ENCODE measurements at places on chromosomes 3 and 15.

DNA sequence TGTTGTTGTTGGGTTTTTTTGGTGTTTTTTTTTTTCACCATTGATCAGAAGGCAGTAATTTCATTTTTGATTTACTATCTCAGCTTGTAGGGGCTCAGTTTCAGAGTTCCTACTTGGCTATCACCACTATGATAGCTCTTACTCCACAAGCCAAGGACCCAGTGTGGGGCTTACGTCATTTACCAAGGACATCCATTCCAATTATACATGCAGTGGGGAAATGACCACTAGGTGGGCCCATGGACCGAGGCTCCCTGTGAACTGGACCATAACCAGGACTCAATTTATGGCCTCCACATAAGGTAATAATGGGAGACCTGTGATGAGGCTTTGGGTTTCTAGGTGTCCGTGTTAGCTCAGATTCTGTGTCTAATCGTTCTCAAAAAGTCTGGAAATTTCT is 67.5 kb upstream of the CACNA1D start:
- DNase-seq = peak; percentile 27

GRCh38 chr15:38666865-38667510 is 102.4 kb upstream of the RASGRP1 start:
- DNase-seq = no peak

GRCh38 chr15:55344206-55344605 is 25.2 kb downstream of the PIGB start:
- peak; percentile 74 for DNase-seq

DNA sequence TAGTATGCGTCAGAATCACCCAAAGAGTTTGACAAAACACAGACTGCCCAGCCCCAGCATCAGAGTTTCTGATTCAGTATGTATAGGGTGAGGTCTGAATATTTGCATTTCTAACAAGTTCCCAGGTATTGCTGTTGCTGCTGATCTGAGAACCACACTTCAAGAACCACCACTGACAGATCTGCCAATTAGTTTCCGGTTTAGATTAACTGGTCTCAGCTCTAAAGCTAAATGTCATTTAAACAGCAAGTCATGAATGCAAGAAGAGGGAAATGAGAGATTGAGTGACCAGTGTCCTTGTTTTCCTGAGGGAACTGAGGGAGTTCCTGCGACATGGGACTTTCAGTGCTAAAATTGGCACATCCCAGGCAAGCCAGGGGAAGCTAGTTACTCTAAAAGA is 305.0 kb downstream of the ZNF385D start:
- no peak for DNase-seq

- DNase-seq = no peak
These were observed 56.8 kb downstream of the SETMAR start for GRCh38 chr3:4359805-4360502.

- DNase-seq = peak; percentile 94
These were observed 19.4 kb upstream of the UBE2E2 start for GRCh38 chr3:23183731-23184130.

- DNase-seq = no peak
These were observed 19.9 kb downstream of the ZNF710 start for GRCh38 chr15:90020936-90021507.

- DNase-seq = no peak
These were observed 51.4 kb downstream of the SH3BP5 start for GRCh38 chr3:15280853-15281532.

DNA sequence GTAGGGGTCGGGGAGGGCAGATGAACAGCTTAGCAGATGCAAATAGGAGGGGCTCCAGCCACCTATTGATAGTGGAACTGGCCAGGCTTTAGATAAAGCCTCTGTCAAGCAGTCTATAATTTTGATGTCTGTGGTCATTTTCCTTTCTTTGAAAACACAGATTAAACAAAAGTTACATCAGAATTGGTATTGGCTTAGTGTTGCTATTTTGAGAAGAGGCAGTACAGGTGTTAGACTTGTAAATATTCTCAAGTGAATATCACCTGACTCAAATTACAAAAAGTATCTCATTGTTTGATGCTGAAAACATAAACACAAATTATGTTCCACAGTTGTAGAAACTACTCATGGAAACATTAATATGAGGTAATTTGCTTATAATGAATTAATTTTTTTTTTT is 18.1 kb downstream of the GHRL start:
- no peak for DNase-seq

GRCh38 chr3:143276592-143276991 is 157.0 kb downstream of the CHST2 start:
- no peak for DNase-seq

GRCh38 chr3:10548992-10549391 is 43.6 kb upstream of the ATP2B2 start:
- no peak for DNase-seq

- DNase-seq = peak; percentile 23
These were observed 345.0 kb downstream of the FHIT start for GRCh38 chr3:60906283-60906682.

GRCh38 chr3:182238126-182238525 is 526.4 kb downstream of the SOX2 start:
- DNase-seq = peak; percentile 55

DNA sequence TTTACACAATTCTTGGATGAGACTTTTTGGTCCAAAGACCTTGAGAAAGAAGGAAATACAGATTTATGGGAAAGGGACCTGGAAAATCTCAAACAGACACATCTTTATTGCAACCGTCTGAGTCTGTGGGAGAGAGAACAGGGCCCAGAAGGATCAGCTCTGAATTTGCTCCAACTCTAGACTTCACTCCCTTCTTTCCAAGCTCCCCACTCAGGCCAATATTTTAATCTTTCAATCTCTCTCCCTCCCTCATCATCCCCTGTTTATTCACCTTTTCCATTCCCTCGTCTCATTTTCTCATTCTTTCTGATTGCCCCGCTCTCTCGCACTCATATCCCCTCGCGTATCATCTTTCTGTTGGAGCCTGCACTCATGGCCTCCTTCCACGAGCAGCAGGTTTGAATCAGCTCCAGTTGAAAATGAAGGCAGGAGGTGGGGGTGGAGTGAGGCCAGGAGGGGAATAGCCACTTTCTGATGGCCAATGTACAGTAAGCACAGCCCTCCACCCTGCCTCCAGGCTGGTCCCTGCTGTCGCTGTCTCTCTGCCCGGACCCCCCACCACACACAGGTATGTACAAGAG is 63.6 kb upstream of the BOC start:
- no peak for DNase-seq

DNA sequence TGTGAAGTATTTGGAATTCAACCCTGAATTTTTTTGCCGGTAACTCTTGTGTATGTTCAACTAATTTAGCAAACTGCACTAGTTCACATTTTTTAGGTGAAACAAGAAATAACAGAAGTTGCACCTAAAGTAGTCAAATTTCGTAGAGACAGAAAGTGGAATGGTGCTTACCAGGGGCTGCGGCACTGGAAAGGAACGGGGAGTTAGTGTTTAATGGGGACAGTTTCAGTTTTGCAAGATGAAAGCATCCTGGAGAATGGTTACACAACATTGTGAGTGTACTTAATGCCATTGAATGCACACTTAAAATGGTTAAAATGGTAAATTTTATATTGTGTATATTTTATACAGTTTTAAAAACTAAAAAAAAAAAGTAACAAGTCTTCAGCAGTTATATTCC is 27.4 kb downstream of the PPARG start:
- no peak for DNase-seq

GRCh38 chr3:124101643-124102042 is 109.7 kb upstream of the ROPN1 start:
- DNase-seq = no peak

GRCh38 chr3:55888282-55888885 is 401.3 kb upstream of the WNT5A start:
- no peak for DNase-seq

DNA sequence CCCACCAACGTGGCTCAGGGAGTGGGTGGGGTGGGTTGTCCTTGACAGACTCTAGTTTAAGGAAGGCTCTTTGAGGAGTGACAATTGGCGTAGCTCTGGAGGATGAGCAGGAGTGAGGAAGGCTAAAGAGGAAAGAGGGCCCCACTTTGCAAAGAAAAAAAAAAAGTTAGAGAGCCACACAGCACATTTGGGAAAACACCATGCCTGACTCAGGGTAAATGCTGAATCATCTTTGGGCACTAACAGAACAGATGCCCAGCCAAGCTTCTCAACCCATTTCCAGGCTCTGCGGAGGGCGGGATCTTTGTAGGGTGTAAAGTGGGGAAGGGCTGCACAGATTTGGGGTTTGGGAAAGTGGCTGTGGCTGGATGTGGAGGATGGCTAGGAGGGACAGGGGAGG is 179.1 kb upstream of the RGMA start:
- no peak for DNase-seq

GRCh38 chr15:89630260-89630659 is 25.0 kb downstream of the KIF7 start:
- no peak for DNase-seq

GRCh38 chr3:100103558-100104441 is 10.5 kb downstream of the FILIP1L start:
- DNase-seq = no peak

DNA sequence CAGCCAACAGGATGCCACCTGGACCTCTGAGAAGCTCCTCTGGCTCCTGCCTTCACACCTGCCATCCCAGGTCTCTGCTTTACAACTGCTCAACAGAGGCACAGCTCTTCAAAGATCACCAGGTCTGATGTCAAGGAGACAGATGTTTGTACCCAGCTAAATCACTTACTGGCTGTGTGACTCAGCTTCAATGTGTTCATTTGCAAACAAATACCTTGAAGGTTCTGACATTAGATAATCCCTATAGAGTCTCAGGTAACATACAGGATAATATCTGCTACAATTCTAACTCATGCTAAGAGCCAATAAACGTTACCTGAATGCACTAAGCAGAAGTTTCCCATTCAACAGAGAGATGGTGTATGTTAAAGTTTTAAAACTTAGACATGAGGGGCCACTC is 163.4 kb upstream of the IGF1R start:
- DNase-seq = no peak

DNA sequence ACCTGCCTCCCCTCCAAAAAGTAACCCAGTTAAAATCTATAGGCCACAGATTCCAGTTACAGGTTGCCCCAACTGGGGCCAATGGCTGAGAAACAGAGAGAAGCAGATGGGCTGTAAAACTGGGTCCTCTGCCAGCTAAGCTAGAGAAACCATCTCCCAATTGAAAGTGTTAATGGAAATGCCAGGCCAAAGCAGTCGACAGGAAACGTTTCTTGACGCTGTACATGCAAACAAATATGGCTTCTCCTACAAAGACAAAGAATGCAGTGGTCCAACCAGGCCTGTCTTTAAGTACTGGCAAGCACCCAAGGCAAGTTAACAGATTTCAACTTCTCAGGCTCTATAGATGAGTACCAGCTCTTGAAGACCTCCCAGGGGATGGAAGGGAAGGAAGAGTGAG is 71.3 kb downstream of the MAGI1 start:
- no peak for DNase-seq

- DNase-seq = no peak
These were observed 221.8 kb downstream of the CBLB start for GRCh38 chr3:105647047-105647446.

GRCh38 chr15:55766676-55767075 is 23.7 kb upstream of the PRTG start:
- no peak for DNase-seq

GRCh38 chr15:70902107-70902506 is 9.5 kb downstream of the LRRC49 start:
- DNase-seq = no peak

- DNase-seq = no peak
These were observed at the start of gene RLBP1 for GRCh38 chr15:89221543-89221942. RLBP1 (minus strand) TSS chr15:89221579; CDS start chr15:89218975, 2,604 bp downstream.

DNA sequence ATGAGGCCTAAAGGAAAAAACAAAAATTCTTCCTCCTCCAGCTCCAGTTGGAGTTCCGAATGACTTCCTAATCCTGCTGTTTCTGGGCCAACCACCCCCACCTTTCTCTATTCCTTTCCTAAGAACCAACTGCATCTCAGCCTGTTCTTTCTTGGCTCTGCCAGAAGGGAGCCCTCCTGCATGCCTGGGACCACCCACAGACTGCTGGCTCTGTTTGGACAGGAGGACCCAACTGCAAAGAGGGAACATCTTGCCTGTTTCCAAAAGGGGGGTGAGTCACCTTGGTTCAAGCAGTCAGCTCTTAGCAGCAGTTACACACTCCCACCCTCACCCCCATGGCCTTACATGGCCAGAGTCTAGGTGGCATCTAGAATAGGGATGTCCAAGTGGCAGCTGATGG is 116.0 kb upstream of the PRICKLE2 start:
- DNase-seq = peak; percentile 39

- DNase-seq = no peak
These were observed 96.6 kb downstream of the SLC9A9 start for GRCh38 chr3:143751643-143752178.

DNA sequence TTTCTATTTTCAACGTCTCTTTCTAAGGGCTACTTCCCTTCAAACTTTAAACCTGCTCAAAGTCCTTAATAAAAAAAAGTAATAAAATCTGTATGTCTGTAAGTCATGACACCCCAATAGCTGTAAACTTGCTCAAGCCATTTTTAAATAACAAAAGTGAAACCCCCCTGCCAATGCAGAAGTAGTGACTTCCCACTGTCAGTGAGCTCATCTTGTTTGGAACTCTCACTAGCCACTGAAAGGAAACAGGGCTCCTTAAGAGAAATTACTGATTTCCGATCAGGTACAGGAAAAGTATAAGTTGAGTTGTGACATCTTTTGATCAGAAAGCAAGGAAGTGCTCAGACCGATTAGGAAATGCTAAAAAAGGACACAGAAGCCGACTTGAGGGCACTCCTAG is 27.6 kb upstream of the GPR171 start:
- DNase-seq = no peak

DNA sequence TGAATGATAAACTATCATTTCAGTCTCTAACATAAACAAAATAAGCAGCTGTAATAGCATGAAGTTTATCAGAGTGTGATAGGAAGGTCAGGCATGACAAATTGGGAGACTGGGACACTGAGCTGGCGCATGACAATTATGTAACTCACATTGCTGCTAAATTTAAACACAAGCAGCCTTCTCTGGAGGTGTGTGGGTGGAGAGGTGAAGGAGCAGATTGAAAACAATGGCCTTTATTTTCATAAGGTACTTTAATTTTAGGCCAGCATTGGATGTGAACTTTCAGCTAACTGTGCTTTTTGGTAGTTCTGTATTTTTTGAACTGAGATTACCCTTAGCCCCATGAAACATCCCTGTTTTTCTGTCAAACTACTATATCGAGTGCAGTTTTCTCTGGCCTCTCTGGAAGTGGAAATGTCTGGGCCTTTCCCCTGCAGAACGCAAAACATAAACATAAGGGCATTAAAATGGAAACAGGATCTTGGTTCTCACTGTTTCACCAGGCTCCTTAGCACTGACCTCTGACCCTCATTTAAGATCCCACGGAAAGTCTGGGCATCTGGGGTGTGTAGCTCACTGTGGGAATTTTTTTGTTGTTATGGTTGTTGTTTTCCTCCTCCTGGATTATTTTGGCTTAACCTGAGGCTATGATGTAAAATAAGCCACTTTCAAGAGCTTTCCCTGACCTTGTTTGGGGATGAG is 160.1 kb upstream of the DPH6 start:
- no peak for DNase-seq

DNA sequence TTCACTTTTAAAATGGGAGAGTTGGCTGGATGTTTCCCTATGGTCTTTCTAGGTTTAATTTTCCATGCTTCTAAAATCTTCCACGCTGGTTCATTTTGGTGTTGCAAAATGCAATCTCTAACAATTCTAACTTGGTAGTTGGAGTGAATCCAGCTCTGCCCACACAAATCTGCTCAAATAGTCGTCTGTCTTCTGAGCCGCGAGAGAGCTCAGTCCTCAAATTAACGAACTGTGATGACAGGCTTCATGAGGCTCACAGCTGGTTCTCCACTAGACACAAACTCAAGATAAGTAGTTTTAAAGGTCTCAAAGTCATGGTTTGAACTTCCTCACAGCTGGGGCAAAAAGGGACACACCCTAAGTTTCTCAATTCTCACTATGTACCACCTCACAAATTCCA is 178.6 kb upstream of the LYSMD4 start:
- DNase-seq = no peak

GRCh38 chr3:15631426-15632211 is 30.1 kb downstream of the BTD start:
- DNase-seq = peak; percentile 43

All from GM23338 (cell line).